ENCODE measurements at places on chromosomes 5 and 9.

GRCh38 chr9:18923671-18924430 is 109.2 kb downstream of the SAXO1 start:
- DNase-seq = no peak

GRCh38 chr9:68651280-68651893 is 53.7 kb upstream of the PIP5K1B start:
- no peak for DNase-seq

DNA sequence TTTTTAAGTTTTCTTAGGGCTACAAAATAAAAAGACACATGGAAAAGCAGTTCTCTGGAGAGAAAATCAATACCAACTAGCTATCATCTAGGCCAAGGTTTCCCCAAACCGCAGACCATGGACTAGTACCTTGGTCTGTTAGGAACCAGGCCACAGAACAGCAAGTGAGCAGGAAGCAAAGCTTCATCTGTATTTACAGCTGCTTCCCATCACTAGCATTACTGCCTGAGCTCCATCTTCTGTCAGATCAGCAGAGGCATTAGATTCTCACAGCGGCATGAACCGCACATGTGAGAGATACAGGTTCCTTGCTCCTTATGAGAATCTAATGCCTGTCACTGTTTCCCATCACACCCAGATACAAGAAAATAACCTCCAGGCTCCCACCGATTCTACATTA is 1907.6 kb upstream of the ACO1 start:
- DNase-seq = no peak

GRCh38 chr5:2861605-2862004 is 110.1 kb upstream of the IRX2 start:
- no peak for DNase-seq

DNA sequence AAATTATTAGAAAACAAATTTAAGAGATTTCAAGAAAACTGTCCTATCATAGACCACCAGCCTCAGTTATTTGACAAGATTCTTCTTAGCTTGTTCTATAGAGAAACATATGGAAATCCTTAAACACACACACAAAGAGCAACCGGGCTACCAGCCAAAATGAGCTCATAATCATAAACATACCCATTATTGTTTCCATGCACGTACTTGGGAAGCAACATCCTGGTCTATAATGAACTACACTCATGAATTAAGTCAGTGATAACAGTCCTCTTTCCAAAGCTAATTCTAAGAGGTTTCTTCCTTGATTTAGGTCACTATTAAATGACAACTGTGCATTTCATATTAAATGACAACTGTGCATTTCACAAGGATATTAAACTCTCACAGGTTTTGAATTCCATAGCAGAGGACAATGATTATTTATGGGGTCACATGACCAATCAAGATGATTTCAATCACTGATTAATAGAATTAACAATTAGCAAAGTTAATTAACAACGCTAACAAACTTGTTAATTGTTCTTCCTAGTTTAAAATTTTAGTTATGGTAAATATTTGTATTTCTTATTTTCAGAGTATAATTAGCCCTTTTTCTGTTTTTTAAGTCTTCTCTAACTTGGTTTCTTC is 77.0 kb downstream of the OXCT1 start:
- DNase-seq = no peak

- no peak for DNase-seq
These were observed 48.8 kb downstream of the CEMIP2 start for GRCh38 chr9:71719562-71719961.

DNA sequence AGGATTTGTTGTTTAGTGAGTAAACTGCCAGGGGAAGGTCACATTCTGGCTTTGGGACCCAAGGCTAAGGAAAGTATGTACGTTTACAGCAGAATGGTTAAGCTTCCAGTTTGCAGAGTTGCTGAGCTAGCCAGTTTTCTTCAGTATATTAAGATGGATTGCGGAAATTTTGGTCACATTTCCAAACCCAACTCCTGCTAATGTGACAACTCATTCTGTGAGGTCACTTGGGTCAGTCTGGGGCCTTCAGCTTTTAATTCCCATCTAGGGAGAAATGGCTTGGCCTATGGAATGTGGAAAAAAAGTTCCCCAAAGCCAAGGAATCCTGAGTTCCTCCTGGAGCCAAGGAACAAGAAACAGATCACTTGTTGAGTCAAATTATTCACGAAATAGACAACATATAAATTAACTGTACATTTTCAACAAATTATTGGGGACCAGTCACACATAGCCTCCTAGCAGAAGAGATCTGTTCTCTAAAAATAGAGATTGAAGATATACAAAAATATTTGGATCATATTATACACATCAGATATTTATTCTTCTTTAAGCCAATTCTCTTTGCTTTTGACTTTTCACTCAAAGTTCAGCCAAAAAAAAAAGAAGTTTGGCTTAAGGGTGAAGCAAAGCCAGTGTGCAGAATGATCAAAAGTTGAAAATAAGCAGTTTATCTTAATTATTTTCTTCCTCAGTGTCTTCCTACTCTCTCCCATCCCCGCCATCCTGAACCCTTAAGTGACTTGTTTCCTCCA is 8.8 kb downstream of the KCNV2 start:
- DNase-seq = no peak

DNA sequence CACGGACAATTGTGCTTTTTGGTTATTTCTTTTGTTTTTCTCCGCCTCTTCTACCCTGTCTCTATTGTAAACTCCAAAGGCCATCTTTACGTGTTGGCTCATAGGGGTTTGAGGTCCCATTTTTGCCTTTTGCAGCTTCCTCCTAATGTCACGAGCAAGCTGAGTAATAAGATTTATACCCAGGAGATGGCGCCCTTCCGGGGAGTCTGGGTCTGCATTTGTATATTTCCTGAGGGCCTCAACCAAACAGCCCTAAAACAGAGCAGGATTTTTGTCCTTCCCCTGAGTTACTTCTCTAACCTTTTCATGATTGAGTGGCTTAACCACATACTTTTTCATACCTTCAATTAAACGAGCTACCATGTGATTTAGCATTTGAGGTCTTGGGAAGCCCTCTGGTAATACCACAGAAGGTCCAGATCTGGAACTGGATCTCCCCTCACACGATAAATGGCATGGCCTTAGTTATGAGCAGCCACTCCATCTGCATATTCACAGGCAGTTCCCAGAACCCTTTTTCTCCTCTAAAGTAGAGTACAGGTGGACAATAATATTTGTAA is 11.2 kb upstream of the CFAP95 start:
- no peak for DNase-seq

- no peak for DNase-seq
These were observed 24.5 kb downstream of the RGS3 start for GRCh38 chr9:113488071-113488470.

DNA sequence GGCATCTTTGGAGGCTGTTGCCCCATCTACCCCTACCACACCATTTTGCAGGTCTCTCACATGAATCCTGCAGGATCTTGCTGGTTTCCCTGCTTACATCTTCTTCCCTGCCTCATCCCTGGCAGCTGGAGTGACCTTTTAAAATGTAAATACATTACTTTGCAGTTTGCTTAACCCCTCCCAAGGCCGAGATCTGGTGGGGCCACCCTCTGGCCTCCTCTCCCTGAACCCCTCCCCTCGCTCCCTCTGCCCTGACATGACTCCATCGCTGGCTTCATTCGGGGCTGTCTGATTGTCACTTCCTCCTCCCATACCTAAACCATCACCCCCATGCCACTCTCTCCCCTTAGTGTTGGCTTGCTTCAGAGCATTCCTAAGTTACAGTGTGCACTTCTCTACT is 12.6 kb upstream of the PALM2AKAP2 start:
- no peak for DNase-seq

- DNase-seq = no peak
These were observed 45.1 kb downstream of the OSTF1 start for GRCh38 chr9:75133396-75133795.

DNA sequence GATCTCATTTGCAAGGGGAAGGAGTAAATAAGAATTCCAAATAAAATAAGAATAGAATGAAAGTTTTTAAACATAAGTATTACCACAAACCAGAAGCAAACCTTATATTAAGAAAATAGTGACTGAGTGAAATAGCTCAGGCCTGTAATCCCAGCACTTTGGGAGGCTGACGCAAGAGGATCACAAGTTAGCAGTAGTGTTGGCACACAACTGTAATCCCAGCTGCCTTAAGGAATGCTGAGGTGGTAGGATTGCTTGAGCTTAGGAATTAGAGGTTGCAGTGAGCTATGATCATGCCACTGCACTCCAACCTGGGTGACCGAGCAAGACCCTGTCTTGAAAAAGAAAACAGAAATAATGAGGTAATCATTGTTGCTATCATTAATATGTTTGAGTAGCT is 47.0 kb downstream of the APC start:
- no peak for DNase-seq

DNA sequence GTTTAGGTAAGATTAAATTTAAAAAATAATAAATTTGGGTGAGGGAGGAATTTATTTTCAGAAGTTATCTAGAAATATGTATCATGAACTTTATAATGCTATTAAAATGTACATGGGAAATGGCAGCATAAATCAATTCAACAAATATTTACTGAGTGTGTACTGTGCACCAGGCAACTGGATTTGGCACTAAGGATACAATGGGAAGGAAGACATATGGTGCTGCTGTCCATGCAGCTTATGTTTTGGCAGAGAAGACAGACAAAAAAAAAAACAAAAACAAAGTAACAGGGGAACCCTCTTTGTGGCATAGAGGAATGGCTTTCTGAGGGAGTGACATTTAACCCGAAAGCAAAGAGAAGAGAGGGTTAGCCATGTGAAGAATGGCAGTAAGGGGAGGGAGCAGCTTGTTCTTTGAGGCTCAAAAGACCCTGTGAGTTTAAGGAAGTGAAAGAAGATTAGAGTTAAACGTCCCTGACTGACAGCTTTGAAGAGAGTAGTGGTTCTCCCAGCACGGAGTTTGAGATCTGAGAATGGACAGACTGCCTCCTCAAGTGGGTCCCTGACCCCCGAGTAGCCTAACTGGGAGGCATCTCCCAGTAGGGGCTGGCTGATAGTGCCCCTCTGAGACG is 23.9 kb downstream of the CNTRL start:
- no peak for DNase-seq

GRCh38 chr9:115765060-115765459 is 388.5 kb upstream of the PAPPA start:
- no peak for DNase-seq

DNA sequence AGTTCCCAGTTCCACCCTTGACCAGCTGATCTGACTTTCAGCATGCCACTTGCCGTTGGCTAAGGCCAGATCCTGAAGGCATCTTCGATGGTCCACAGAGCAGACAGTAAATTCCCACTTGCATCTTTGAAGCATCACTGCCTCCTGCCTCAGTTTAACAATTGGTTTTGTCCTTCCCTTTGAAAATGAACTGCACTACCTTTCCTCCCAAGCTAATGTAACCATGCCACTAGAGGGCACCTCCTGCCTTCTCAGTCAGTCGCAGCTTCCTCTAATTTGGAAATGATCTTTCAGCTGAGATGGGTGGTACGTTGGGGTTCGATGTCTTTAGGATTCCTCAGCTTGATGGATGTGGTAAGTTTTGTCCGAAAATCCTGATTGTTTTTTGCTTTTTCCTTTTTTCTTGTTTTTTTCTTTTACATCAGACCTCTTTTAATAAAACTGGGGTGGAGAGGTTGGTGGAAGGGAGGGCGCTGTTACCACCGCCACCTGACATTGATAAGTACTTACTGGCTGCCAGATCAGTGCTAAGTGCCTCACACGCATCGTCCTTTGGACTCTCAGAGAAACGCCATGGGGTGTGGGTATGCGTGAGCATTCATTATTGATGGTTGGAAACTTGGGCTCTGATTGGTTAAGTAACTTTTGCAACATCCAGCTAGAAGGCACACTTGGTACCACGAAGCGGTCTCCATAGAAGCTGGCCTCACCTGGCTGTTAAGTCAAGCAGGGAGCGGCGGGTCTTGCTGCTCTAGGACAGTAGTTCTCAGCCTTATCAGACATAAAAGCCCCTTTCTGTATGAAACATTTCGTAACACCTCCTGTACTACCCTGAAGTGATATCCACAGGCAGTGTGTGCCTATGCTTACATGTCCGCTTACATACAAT is 16.9 kb downstream of the PTTG1 start:
- DNase-seq = peak; percentile 48

DNA sequence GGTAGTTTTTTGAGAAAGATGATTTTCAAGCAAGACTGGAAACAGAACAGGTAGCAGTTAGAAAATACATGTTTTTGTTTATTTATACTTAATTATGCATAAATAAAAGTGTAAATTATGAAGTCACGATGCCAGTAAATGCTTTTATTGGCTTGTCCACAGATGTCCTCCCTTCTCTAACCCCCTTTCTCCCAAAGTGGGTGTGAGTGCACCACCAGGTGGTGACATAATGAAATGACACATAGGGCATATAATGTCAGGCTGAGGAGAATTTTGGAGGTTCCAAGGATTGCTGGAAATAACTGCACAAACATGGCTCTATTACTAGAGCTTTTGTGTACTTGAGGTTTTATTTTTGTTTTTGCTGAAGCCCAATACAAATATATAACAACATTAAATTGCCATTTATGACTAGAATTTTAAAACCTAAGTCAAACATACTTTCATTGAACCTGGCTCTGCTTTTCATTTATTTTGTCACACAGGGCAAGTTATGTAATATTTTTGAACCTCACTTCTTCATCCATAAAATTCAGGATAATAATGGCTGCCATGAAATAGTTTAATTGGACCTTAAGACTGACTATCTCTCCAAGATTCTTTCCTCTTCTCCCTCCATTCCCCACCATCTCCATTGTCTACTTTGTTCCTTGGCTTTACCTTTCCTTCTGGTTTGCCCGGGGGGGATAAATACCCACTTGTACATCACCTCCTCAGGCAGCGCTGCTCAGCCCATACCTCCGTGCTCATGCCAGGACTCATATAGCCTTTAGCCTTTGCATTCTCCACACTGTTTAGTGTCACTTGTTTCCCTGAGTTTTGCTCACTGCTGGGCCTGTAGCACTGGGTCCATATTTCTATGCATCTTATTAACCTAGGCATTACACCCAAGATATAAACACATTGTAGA is 168.8 kb downstream of the PDE4D start:
- no peak for DNase-seq

- no peak for DNase-seq
These were observed 402.3 kb upstream of the ADAMTS16 start for GRCh38 chr5:4737868-4738267.

DNA sequence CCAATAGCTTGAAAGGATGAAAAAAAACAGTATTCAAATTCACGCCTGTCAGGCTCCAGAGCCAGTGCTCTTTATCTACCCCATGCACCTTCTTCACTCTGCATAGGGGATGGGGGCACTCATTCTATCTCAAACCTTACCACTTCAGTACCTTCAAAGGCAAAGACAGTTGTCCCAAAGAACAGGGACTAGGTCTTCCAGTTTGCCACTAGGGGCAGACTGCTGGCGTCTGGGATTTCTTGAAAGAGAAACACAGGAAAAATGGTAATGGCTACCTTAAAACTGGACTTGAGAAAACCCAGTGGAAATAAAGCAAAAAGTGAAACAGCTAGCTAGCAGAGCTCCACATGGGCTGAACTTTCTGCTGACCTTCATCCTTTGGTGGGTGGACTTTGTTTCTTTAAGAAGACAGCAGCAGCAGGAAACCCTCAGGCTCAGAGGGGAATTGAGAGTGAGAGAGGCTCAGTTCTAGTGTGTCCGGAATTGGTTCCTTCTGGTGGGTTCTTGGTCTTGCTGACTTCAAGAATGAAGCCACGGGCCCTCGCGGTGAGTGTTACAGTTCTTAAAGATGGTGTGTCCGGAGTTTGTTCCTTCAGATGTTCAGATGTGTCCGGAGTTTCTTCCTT is 41.0 kb upstream of the SLC36A1 start:
- DNase-seq = no peak

All from stimulated activated CD4-positive, alpha-beta T cell treated with anti-CD3 and anti-CD28 coated beads, TNF-alpha, amount 100 ng/mL, for 4 hours (primary cell).